ENCODE measurements at places on chromosomes 1 and 21.
A peak's percentile ranks its signal among the peaks of the same experiment; 100 is the strongest.

GRCh38 chr21:17497316-17497715 lies 15.5 kb upstream of the CXADR start:
- DNase-seq, result no peak

DNA sequence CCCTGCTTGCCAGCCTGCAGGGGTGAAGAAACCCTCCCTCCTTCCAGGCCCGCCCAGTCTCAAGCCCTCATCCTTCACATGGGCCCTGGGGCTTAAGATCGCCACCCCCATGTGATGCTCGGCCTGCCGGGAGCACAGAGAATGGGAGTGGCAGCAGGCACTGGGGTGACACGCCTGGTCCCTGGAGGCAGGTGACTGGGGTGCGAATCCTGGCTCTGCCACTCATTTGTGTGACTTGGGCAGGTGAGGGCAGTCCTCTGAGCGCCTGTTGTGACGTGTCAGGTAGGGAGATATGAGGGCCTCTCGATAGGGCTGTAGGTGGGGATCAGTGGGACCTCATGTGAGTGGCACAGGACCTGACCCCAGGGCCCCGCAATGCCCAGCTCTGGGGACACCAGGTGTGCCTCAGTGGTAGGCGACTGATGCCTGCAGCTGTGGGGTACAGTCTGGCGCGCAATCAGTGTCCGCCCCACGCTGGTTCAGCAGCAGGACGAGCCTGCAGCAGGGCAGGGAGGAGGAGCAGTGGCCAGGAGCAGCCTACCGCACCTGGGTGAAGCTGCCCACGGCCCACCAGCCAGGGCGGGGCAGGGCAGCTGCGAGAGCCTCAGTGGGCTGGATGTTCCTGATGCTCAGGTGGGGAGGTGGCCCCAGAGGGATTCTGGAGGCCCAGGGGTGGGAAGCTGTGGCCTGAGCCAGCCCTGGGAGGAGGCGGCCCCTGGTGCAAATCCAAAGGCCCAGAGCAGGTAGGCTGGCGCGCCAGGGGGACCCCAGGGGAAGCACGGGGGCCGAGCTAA lies 6.2 kb downstream of the SH2D5 start:
- DNase-seq, result no peak

- DNase-seq, result no peak
Measured at GRCh38 chr1:22778862-22779520, 68.4 kb downstream of the EPHB2 start.

- DNase-seq, result no peak
Measured at GRCh38 chr1:86362807-86363206, 33.3 kb downstream of the ODF2L start.

- no peak for DNase-seq
Measured at GRCh38 chr1:2177946-2178538, 16.5 kb downstream of the FAAP20 start.

- DNase-seq, result no peak
Measured at GRCh38 chr1:37901893-37902225, 42.5 kb upstream of the MTF1 start.

GRCh38 chr1:84724128-84724860 lies 34.0 kb upstream of the SSX2IP start:
- DNase-seq, result peak; percentile 63

Measured in CD4-positive, alpha-beta T cell treated with Interleukin-2 at 100 ng/mL for 4 hours (primary cell).